ENCODE measurements at places on chromosomes 3 and 15.

GRCh38 chr3:39378957-39379777, 4.0 kb upstream of the SLC25A38 start:
- DNase-seq, result no peak

DNA sequence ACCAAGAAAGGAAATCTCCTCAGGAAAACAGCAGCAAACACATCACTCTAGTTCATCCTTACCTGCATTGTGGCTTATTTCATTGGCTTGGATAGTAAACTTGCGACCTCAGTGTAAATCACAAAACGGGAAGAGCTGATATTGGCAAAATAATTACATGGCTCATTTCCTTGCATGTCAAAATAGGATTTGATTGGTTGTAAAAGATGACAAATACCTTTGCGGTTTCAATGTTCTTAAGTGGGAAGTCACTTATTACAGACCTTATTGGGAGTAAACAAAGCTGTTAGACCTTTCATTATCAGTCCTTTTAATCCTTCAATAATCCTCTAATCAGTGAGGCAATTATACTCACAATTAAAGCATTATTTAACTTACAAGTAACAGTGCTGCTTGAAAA, 590.6 kb downstream of the MAGI1 start:
- DNase-seq, result no peak

DNA sequence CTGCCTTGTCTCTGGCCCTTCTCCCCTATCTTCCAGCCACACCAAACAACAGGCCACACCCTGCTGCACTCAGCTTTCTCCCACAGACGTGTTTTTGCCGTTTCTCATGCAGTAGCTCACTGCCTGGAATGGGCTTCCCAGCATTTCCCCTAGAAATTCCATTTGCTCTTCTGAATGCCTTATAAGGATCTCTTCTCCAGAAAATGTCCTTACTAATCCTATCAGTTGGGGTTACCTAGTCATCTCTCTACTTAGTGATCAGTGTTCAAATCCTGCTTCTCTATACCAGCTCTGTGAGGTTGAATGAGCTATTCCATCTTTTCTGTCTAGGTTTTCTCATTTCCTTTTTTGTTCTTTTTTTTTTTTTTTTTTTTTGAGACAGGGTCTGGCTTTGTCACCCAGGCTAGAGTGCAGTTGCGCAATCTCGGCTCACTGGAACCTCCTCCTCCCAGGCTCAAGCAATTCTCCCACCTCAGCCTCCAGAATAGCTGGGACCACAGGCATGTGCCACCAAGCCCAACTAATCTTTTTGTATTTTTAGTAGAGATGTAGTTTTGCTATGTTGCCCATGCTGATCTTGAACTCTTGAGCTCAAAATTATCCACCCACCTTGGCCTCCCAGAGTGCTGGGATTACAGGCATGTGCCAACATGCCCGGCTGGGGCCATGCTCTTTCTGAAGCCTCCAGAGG, 98.2 kb upstream of the CHD2 start:
- DNase-seq, result peak; percentile 92

DNA sequence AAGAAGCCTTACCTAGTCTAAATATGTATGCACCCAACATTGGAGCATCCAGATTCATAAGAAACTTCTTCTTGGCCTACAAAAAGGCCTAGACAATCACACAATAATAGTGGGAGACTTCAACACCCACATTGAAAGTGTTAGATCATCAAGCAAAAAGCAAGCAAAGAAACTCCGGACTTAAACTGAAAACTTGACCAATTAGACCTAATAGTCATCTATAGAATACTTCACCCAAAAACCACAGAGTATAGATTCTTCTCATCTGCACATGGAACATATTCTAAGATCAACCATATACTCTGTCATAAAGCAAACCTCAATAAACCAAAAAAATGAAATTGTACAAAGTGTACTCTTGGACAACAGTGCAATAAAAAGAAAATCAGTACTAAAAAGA, 22.3 kb upstream of the OR5K4 start:
- no peak for DNase-seq

DNA sequence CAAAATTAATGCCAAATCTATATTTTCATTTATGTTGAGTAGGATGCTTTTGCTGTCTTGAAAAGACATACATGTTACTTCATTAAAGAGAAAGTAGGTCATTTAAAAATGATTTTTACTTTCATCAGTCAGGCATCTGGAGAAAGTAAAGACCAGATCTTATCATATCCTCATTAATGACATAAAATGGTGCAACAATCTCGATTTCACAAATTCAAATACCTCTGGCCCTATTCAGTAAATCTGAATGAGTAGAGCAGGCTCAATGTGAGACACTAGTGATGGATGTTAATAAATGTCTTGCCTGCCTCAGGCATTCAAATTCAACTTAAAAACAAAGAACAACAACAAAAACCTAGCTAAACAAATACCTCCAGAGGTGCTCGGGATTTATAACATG, 714.1 kb downstream of the NAALADL2 start:
- no peak for DNase-seq

GRCh38 chr15:71508081-71508682, 302.2 kb upstream of the NR2E3 start:
- DNase-seq, result no peak

DNA sequence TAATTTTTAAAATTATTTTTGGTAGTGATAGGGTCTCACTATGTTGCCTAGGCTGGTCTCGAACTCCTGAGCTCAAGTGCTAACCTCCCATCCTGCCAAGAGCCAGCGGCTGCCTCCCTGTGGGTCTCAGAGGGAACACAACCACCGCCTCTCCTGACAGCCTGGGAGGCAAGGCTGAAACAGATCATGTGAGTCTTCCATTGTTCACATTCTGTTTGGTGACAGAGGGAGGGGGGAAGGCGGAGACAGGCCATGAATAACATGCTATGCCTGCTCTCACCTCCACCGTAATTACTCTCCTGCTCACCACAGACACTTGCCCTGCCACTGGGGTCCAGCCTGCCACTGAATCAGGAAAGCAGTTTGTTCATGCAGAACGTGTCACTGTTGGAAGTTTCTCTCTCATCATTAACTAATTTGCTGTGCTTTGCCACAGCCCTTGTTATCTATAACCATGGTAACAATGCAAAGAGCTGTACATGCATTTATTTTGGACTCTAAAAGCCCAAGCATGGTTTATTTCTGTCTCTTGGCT, 78.4 kb upstream of the RASGRF1 start:
- DNase-seq, result no peak

- DNase-seq, result no peak
Observed at GRCh38 chr3:72739531-72740466, 108.4 kb downstream of the SHQ1 start.

DNA sequence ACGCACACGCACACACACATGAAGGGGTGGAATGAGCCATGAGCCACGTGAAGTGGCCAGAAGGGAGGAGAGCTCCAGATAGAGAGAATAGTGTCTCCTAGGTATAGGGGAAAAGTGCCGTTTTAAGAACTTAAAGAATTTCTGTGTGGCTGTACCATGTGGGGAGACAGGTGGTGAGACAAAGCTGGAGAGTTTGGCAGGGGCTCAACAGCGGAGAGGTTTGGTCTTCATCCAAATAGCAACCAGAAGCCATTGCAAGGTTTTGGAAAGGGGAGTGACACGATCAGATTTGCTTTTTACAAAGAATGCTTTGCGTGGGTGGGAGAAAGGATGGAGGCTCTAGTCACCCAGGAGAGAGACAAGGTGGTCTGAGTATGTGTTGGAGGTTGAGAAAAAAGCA, 146.0 kb downstream of the IL20RB start:
- no peak for DNase-seq

DNA sequence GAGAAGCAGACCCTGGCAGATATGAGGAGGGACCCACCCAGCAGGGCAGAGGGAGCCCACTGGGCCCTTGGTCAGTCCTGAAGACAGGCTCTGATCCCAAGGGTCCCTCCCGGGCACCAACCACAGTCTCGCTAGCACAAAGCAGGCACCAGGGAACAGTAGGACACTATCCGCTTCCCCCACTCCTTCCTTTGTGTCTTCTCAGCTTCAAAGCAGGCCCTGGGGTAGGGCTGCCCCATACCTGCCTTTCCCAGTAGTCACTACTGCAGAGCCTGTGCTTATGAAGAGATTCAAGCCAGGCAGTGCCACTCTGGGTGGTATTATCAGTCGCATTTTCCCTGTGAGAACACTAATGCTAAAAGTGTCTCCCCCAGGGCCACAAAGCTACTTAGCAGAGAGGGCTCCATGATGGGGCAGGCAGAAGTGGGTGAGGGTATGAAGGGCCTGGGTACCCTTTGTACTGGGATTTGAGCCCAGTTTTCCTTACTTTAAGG, 32.7 kb downstream of the SRPRB start:
- no peak for DNase-seq

GRCh38 chr15:62758952-62759349, 283.6 kb upstream of the TPM1 start:
- DNase-seq, result no peak

GRCh38 chr15:83356501-83357399, 72.3 kb upstream of the BNC1 start:
- DNase-seq, result no peak

DNA sequence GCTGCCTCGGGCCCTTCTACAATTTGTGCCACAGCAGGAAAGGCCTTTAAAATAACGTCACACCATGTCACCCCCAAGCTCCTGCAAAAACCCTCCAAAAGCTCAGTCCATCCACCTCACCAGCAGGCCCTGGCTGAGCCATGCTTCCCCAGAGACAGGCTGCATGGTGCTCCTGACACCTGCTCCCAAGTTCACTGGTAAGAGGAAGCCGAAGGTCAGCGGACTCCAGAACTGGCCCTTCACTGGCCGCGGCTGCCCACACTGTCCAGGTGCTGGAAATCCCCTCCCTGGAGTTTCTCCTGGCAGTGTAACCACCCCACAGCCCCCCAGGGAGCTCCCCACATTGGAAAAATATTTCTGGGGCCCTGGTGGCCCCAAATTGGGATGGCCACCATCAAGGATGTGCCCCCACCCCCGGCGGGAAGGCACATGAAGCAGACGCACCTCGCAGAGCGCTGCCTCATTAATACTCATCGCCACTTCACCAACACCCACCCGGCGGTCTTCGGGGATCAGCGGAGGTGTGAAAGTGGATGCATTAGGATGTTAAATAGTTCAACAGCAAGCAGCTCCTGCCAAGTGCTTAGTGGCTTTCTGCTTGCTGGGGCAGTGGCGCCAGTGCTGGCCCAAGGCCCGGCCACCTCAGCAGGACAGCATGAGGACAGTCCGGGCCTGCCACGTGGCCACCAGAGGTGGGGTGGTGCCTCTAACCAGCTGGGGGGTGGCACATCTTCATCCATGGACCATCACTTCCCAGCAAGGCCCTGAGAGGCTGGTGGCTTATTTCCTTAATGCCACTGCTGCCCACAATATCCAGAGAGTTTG, 146.1 kb upstream of the IQSEC1 start:
- DNase-seq, result no peak

DNA sequence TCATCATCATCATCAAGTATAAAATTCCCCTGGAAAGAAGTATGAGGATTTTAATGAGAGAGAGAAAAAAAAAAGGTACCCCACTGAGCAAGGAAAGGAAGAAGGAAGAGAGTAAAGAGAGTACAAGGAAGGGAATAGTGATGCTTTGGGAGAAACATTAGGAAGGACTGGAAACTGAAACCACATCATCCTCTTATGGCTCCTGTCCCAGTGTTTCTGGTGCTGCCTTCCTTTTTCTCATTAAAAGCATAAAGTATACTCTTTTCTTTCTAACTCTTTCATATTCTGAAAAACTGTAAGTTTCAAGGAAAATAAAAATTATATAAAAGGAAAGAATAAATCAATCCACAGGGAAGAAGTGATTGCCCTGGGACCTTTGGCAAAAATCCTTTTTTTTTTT, 616.4 kb upstream of the CBLB start:
- no peak for DNase-seq

- DNase-seq, result no peak
Observed at GRCh38 chr15:80834906-80835305, 55.7 kb downstream of the CEMIP start.

- DNase-seq, result no peak
Observed at GRCh38 chr3:66565301-66565700, 64.5 kb upstream of the LRIG1 start.

DNA sequence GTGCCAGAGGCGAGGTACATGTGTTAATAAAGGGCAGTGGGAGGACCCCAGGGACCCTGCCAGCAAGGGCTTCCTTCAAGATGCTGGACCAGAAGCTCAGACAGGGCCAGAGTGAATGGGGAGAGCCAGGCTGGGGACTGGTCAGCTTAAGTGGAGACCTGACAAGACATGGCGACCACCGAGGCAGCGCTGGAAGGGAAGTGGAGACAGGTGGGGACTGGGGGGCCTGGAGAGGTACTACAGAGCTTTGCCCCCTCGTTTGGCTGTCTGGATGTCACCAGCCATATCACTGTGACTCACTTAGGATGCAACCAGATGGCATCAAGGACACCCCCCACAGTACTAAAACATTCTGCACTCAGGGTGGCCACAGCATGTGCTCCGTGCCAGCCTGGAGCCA, 97.9 kb downstream of the ADCY5 start:
- DNase-seq, result no peak

DNA sequence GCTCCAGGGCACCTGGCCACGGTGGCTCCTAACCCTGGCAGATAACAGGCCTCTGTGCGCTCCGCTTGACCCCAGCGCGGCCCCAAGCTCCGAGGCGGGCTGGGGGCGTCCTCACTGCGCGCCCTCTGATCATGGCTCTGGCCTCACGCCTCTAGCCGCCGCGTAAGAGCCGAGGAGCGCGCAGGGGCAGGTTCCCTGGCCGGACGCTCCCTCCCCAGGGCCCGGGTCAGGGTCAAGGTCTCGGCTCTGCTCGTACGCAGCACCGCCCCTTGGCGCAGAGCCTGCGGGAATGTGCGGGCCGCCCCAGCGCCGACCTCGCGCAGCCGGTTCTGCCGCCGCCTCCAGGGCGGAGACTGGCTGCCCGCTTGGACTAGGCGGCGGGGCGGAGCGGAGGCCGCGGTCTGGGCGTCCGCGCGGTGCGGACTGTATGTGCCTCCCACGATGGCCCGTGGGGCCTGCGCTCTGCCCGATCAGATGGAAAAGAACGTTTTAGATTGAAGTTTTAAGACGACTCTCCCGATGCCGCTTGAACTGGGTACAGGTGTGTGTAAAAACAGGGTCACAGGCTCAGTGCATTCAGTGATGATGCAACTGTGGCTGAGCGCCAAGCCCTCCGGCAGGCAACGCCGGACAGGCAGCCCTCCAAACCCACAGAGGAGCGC, 40.8 kb downstream of the CHST14 start:
- peak; percentile 8 for DNase-seq

- no peak for DNase-seq
Observed at GRCh38 chr15:32029409-32029861, 880 bp upstream of the CHRNA7 start.

- DNase-seq, result no peak
Observed at GRCh38 chr3:53604232-53604631, 109.8 kb downstream of the CACNA1D start.

DNA sequence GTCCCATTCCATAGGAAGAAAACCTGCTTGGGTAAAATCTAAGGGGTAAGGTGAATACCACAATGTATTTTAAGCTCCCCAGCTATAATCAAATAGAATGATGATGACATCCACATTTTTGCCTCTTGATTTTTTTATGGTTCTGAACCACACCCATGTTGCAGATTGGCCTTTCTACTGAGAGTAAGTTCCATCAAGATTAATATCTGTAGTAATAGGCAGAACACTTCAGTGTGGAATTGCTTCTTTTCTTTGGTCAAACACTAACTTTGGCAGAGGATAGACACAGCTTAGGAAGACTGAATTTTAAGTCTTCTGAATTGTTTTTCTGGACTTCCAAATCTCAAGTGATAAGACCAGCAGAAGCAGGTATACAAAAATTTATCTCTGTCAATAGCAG, 27.0 kb downstream of the PLS1 start:
- DNase-seq, result no peak

GRCh38 chr3:161212906-161213305, 8.2 kb upstream of the NMD3 start:
- no peak for DNase-seq

- no peak for DNase-seq
Observed at GRCh38 chr3:30527720-30528119, 78.7 kb upstream of the TGFBR2 start.
